ENCODE measurements at places on chromosomes 7 and 10.

DNA sequence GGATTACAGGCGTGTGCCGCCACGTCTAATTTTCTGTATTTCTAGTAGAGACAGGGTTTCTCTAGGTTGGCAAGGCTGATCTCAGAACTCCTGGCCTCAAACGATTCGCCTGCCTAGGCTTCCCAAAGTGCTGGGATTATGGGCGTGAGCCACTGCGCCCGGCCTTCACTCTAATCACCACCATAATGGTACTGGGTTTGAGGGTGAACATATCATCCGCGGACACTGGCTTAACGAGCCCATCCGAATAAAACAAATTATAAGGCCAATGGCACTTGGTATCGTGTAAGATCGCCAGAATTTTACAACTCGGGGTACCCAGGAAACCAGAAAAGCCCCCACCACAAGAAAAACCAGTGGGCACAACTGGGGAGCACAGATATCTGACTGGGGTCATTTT is 580 bp downstream of the FAM200A start:
- DNase-seq, result no peak

- no peak for DNase-seq
Measured at GRCh38 chr7:129311429-129311828, 86.6 kb downstream of the AHCYL2 start.

DNA sequence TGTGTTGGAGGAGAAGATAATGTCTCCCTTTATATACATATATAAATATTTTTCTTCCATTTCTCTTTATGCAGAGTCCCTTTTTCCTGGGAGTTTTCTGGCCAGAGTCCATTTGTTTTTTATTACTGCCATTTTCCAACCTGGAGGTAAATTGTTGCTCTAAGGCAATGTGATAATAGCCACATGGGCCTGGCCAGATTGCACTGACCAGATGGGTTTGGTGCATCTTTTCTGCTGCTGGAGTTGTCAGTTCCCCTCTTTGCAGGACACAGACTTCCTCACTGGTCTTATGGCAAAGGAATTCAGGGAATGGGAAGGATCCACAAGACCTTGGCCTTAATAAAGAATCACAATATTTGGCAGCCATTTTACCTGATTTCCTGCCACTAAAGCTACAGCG is 254.9 kb downstream of the SORCS3 start:
- DNase-seq, result no peak

DNA sequence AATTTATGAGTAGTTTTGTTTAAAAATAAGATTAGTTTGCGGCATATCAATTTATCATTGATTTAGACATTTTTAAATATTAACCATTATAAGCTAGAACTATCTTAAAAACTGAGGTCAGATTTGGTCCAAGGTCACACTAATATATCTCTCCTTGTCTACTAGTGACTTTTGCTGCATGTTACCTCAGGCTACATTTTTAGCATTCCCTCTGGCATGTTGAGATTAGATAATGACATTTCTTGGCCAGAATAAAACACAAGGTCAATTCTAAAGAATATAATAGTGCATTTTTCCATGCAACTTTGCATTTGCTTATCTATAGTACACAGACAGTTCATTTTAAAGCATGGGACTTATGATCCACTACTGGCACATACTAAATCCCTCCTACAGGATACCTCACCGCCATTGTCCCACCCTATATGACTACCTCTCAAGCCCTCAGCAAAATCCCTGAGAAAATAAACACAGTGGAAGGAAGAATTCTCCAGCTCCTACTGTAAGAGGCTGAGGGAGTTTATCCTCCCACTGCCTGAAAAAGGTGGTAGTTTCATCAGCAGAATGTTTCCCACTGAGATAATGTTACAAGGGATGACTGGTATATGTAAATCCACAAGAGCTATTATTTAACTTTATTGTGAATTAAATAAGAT is 816.4 kb downstream of the GRM8 start:
- no peak for DNase-seq

GRCh38 chr10:30231071-30231652 is 117.9 kb downstream of the MTPAP start:
- DNase-seq, result no peak

- no peak for DNase-seq
Measured at GRCh38 chr7:121334376-121334775, 5.6 kb downstream of the WNT16 start.

GRCh38 chr7:27300421-27300820 is 57.8 kb downstream of the EVX1 start:
- no peak for DNase-seq

- no peak for DNase-seq
Measured at GRCh38 chr10:35329520-35329919, 6.8 kb upstream of the CCNY start.

- DNase-seq, result no peak
Measured at GRCh38 chr10:4250587-4250887, 465.5 kb upstream of the KLF6 start.

DNA sequence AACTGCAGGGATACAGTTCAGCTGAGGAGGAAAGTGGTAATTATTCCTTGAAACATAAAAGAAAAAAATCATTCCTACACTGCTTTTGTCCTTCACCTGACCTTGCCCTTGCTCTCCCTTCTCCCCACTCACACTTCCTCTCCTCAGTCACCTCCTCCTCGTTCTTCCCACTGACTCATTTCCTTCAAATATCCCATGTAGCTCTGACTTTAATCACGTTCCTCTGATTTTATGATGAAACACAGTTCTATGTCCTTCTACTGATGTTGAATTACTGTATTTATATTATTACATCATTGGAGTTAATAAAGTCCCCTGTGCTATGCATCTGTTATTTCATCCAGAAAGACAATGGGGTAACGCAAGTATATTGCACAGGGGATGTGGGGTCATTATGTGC is 575.6 kb downstream of the POM121L12 start:
- DNase-seq, result no peak

All from HEK293T (cell line).